ENCODE measurements at places on chromosomes 1 and 21. TPM values are rescaled to one million over a fixed set of nuclear protein-coding genes. Genes with fewer than 3 reads are reported as not detected.
A peak's percentile ranks its signal among the peaks of the same experiment; 100 is the strongest.

- no peak for DNase-seq
These were observed 13.6 kb downstream of the POGK start for GRCh38 chr1:166852918-166853317.

DNA sequence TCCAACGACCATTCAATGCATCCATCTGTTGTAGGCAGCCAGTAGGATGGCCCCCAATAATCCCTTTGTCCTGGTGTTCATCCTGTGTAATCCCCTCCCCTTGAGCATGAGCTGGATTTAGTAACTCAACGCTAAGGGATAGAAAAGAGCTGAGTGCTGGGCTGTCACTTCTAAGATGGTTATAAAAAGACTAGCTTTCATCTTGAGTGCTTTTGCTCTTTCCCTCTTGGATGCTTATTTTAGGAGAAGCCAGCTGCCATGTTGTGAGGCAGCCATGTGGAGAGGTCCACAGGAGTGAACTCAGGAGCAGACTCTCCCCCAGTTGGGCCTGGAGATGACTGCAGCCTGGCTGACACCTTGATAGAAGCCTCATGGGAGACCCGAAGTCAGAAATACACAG is 401.5 kb downstream of the VAV3 start:
- no peak for DNase-seq

GRCh38 chr1:97082160-97082848 is 360.7 kb downstream of the PTBP2 start:
- DNase-seq, result no peak

GRCh38 chr1:223114871-223115270 is 28.2 kb downstream of the TLR5 start:
- no peak for DNase-seq

GRCh38 chr1:27388337-27389005 is 4.0 kb upstream of the GPR3 start:
- DNase-seq, result peak; percentile 79

DNA sequence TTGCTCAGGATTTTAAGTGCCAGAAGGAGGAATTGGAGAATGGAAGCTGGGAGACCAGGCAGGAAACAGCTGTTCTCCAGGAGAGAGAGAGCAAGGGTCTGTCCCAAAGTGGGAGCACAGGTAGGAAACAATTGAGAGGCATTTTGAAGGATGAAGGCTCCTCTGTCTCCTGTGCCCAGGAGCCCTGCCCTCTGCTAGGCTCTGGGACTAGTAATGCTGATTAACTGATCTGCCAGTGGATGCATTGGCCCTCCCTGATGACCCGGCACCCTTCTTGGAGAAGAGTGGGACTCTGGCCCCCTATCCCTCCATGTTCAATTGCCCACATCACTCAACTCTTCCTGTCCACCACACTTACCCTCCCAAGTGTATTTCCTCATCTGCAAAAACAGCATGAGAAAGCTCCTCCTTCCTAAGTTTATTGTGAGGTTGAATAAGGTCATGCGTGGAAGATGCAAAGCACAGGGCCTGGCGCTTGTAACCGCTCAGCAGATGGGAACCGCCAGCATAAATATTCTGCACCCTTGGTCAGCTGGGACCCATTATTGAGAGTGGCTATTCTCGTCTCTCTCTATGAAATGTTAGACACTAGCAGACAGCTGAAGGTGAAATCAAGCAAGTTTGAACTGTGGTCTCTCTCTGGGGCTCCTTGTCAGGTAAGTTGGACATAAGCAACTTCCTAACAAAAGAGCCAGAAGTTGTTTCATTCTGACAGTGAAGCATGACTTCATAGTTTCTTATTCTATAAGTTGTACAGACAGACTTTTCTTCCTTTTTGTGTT is 63.0 kb upstream of the ANGPTL1 start:
- peak; percentile 57 for DNase-seq

- DNase-seq, result no peak
These were observed 36.4 kb downstream of the YARS1 start for GRCh38 chr1:32780628-32781234.

DNA sequence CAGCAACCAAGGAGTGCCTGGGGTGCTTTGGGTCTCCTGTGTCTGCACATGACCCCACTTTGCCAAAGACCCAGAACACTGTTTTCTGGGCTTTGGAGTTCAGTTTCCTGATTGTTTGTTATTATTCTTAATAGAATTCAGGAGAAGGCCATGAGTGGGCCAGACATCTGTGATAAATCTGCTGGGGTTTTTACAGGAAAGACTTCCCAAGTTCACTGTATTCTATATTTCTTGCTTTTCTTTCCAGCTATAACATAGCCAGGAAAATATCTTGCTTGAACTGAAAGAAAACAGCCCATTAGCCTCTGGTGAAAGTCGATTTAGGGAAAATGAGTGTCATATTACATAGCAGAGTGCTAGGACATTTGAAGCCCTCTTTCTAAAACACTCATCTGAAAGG is 345.1 kb upstream of the USP24 start:
- no peak for DNase-seq

DNA sequence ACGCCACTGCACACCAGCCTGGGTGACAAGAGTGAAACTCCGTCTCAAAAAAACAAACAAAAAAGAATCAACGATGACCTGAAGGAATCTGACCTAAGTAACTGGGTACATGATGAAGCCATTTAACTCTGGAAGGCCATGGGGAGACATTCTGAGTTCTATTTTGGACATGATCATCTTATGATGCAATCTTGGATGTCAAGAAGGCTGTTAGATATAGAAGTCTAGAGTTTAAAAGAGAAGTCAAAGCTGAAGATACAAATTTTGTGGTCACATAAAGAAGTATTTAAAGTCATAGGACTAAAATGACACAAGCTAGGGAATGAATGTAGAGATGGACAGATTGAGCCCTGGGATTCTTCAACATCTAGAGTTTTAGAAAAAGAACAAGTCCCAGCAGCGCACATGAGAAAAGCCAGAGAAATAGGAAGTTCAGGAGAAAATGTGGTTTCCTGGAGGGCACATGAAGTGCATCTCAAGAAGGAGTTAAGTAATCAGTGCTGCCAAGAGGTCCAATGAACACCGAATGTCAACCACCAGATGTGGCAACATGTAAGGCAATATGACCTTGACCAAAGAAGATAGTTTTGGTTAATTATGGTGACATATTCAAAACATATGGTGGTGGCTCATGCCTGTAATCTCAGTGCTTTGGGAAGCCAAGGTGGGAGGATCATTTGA is 26.8 kb downstream of the ELK4 start:
- no peak for DNase-seq

- no peak for DNase-seq
These were observed 302.7 kb upstream of the SGIP1 start for GRCh38 chr1:66231217-66231616.

- DNase-seq, result no peak
These were observed 376.4 kb upstream of the LRRC7 start for GRCh38 chr1:69191335-69191734.

DNA sequence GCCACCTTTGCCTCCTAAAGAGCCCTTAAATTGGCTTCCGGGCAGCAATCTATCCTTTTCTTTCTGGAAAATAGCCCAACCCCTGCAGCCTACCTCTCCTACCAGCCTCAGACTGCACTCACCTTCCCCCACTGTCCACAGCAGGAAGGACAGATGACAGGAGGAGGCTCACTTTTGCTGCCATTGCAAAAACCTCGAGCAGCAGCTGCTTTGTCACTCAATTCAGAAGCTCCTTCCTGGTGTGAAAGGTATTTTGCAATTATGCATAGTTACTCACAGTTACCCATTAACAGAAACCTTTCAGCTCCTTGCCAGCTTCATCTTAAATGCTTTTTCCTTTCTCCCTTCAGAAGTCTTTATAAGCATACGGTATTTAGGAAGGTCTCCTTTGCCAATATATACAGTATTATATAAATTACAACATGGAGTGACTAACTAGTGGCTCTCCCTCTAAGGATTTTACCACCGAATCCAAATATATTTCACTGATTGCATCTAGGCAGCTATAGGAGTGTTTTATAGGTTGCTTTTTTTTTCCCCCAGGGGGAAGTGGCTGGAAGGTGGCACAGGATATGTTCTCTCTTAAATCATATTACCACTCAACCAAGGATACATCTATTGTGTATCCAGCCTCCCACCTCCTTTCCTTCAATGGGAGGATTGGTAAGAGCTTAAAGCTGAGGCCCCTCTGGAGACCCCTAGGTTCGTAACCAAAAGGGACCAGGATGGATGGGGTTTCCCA is 142.1 kb upstream of the IPO9 start:
- DNase-seq, result no peak

DNA sequence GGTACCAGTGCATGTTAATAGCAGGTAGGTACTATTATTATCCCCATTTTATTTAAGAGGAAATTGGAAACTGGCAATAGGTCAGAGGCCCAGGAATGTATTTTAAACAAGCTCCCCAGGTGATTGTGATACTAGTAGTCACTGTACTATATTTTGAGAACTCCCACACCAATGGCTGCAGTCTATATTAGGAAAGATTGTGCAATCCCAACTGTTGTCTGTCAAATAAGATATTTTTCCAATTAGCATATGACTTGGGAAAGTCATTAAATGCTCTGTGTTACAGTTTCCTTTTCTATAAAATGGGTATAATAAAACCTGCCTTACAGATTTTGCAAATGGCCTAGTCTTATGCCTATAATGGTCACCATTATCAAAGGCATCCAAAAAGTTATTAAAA is 94.2 kb upstream of the DMRTA2 start:
- no peak for DNase-seq

DNA sequence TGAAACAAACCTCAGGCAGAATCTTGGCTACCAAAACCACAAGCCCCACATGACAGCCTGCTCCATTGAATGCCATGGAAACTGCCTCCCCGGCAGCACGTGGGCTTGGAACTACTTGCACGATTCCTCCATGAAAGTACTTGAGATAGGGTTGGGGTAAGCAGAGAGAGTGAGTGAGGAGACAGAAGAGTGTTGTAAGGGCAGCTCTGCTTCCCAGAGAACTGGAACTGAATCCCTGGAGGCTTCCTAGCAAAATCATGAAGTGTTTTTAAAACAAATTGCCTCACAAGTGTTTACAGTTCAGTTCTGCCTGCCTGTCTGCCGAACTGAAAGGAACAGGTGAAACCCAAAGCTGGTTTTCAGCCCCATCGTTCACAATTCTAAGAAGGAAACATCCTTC is 35.3 kb upstream of the DNASE2B start:
- no peak for DNase-seq

DNA sequence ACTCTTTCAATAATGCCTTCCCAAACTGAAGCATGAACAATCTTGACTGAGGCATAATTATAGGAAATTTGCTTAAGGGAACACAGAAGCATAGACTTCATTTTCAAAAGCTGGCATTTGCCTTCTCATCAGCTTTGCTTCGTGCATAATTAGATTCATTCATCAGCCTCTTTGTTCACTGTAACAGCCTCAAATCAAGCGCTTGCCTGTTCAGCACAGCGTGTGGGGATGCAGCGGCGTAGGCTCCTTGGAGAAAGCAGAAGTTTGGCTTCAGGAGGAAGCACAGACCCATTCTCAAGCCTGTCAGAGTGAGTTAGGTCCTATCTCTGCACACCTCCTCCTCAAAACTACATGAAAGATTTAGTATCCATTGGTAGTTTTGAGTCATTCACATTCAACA is 246.4 kb upstream of the MAP1LC3C start:
- DNase-seq, result no peak

DNA sequence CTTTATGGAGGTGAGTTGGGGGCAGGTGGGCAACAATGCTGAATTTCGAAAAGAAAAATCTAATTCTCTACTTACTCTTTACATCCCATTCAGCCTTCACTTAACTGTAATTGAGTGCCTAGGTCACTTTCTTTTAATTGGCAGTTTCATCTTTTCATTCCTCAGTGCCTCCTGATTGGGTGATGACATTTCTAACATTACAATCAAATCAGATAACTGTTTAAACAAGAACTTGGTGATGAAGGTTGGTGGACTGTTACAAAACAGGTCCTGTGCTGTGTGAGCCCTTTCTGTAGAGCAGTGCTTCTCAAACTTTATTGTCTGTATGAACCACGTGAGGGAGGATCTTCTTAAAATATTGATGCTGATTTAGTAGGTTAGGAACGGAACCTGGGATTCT is 40.1 kb upstream of the KCNQ4 start:
- DNase-seq, result no peak

DNA sequence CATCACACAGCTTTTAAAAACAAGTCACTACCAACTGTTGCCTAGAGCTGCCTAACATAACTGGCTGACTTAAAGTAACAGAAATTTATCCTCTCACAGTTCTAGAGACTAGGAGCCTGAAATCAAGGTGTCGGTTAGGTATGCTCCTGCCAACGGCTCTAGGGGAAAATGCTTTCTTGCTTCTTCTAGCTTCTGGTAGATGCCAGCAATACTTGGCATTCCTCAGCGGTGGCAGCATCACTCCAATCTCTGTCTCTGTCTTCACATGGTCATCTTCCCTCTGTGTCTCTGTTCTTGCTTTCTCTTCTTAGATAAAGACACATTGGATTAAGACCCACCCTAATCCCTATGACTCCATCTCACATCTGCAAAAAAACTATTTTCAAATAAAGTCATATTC is 51.5 kb downstream of the DMRTA2 start:
- no peak for DNase-seq

- no peak for DNase-seq
These were observed 736.6 kb downstream of the MRPL39 start for GRCh38 chr21:24870633-24871032.

DNA sequence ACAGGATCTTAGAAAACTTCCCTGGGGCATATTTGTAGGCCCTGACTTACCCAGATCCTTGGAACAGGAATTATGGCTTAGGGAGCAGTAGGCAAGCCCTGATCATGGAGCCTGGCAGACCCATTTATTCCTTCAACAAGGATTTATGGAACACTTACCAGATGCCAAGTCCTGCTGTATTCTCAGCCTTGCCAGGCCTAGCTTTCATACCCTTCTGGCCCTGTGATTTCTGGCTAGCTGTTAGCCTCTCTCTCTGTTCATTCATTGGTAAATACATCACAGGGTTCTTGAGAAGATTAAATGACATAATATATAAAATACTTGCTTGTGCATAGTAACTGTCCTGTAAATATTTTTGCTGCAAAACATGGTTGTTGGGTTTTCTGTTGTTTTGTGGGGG is 32.4 kb upstream of the SRP9 start:
- no peak for DNase-seq

- DNase-seq, result no peak
These were observed 20.9 kb downstream of the LAMC1 start for GRCh38 chr1:183043872-183044854.

DNA sequence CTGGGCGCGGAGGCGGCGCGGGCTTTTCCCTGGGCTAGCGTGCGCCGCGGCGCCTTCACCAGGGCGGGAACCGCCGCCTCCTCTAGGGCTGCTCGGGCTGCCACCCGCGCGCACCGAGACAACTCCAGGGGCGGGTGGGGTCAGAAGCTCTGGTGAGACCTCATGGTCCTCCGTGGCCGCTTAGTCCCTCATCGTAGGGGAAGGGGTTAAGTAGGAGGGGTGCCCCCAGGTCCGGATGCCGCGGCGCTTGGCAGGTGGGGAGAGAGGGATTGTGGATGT is 559 bp downstream of the SERTAD4 start:
- peak; percentile 54 for DNase-seq

GRCh38 chr1:55317673-55318072 is 102.5 kb upstream of the USP24 start:
- DNase-seq, result no peak

GRCh38 chr21:34020005-34020847 is 53.2 kb upstream of the MRPS6 start:
- no peak for DNase-seq

GRCh38 chr1:199226163-199226562 is 587.3 kb downstream of the PTPRC start:
- DNase-seq, result no peak

The RBM11 gene
- total RNA-seq, result not detected

The RYR2 gene
- 828 TPM for total RNA-seq

The AADACL4 gene
- not detected for total RNA-seq

The IVL gene
- total RNA-seq, result not detected

The NBPF4 gene
- total RNA-seq, result not detected

The LRRC53 gene
- total RNA-seq, result not detected

The PCBP3 gene
- 2.7 TPM for total RNA-seq

The FCRLA gene
- total RNA-seq, result not detected

The C1orf210 gene
- not detected for total RNA-seq

The TMEM54 gene
- total RNA-seq, result 6.7 TPM

Measured in left ventricle myocardium superior (tissue), 1 donor.